Hypothalamus (tissue), 51 donors: ENCODE measurements at places on chromosomes 3 and 15.

DNA sequence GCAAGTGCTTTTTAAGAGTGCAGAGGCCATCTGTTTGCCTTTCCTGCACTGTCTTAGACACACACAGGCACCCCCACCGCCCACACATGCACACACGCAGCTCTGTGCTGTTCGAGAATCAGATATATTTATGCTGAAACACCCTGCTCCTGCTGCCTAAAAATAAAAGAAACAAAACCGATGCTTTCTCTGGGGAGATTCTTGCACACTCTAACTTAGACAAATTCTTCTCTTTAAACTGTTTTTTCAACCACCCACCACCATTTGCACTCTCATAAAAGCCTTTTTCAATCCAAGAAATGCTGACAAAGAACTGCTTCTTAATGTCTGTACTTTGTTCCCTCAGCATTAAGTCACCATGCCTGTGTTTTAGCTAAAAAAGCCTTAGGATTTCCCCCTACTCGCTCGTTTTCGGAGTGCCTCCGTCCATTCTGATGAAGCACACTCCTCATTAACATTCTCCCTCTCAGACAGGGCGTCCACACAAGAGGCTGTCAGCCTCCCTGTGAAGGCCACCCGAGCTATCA lies 26.2 kb downstream of the SLC12A8 start:
- DNase-seq, result no peak

GRCh38 chr3:148954981-148955380 lies 36.4 kb upstream of the GYG1 start:
- DNase-seq, result no peak

- no peak for DNase-seq
Measured at GRCh38 chr3:180570238-180570637, 31.7 kb upstream of the TTC14 start.

DNA sequence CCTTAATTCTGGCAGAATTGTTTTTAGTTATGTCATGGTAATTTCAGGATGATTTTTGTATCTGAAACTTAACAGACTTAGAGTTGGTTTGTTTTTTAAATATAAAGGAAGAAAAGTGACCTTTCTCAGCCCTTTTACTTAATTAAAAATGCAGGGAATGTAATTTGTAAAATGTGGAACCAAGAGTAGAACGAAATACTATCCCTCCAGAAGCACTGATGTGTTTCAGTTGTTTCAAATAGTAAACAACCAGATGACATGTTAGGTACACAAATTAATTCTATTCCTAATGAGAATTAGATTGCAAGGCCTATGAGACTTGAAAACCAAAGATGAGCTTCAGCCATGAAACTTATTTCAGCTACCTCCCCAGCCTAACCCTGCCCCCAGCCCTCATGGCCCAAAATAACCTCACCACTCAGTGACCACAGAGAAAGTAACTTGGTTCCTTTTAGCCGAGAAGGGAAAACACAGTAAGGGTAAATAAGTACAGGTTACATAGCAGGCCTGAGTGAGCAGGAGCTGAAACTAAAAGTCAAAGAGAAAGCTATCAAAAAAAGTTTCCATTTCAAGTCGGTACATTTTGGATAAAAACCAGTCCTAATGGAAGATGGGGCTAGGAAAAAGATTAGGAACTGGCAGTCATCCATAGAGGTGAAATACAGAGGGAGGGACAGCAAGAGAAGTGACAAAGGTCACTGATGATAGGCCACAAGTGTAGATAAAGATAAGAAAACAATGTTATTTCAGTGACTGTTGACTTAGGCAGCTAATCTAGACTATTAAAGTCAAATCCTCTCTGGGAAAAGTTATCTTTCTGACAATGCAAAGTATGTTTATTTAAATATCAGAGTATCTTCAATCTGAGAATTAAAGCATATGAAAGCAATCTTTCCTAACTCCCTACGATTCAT lies 23.2 kb downstream of the SENP8 start:
- DNase-seq, result no peak

- no peak for DNase-seq
Measured at GRCh38 chr3:114566162-114566755, 272.4 kb downstream of the TIGIT start.

DNA sequence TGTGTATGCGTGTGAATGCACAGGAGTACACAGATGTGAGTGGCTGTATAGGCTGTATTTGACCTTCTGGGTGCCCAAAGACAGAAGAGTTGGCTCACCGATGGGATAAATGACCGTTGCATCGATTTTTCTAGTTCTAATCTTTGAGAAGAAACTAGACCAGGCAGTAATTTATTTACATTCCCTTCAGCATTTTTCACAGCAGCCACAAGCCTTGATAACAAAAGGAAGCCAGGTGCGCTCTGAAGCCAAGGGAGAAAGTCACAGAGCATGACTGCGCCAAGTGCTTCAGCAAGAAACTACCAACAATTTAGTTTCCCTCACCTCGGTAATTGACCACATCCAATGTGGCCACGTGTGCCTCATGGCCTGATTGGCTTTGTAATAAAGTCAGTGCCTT lies 5.9 kb upstream of the FAM3D start:
- no peak for DNase-seq

- DNase-seq, result no peak
Measured at GRCh38 chr15:61115241-61115640, 113.9 kb downstream of the RORA start.

DNA sequence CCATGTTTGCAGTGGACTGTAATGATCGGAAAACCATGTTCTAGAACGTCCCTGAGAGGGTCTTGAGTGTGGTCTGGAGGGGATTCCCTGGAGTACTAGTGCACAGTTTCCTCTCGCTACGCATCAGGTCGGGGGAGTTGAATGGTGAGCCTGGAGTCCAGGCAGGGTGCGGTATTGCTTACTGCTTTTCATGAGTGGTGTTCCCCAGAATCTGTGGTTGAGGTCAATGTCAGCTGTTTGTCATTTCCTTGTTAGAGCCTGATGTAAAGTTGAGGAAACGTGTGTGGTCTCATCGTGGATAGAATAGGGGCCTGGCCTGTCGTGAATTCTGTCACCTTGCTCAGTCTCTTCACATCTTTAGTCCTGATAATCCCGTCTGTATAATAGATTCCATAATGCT lies 328.2 kb upstream of the LRRFIP2 start:
- DNase-seq, result no peak

DNA sequence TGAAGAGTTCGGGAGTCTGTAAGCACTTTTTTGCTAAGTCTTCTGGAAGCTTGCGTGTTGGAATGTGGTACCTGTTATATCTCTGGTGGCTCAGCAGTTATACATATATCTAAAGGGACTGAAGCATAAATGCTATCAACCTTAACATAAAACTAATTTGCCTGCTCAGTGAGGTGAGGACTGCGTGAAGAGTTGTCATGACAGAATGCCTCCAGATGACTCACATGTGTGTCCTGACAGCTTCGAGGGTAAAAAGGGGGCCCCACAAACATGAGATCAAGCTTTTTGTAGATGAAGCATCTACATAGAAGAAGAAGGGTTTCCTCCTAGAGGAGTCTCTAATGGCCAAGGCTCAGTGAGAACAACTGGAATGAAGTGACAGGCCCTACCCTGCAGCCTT lies 88.8 kb upstream of the C3orf80 start:
- DNase-seq, result no peak

GRCh38 chr15:39416258-39416657 lies 164.6 kb upstream of the THBS1 start:
- no peak for DNase-seq
